Naive B cell (primary cell): ENCODE measurements at places on chromosomes 11 and 22. TPM values are rescaled to one million over a fixed set of nuclear protein-coding genes. Genes with fewer than 3 reads are reported as not detected.
A peak's percentile ranks its signal among the peaks of the same experiment; 100 is the strongest.

DNA sequence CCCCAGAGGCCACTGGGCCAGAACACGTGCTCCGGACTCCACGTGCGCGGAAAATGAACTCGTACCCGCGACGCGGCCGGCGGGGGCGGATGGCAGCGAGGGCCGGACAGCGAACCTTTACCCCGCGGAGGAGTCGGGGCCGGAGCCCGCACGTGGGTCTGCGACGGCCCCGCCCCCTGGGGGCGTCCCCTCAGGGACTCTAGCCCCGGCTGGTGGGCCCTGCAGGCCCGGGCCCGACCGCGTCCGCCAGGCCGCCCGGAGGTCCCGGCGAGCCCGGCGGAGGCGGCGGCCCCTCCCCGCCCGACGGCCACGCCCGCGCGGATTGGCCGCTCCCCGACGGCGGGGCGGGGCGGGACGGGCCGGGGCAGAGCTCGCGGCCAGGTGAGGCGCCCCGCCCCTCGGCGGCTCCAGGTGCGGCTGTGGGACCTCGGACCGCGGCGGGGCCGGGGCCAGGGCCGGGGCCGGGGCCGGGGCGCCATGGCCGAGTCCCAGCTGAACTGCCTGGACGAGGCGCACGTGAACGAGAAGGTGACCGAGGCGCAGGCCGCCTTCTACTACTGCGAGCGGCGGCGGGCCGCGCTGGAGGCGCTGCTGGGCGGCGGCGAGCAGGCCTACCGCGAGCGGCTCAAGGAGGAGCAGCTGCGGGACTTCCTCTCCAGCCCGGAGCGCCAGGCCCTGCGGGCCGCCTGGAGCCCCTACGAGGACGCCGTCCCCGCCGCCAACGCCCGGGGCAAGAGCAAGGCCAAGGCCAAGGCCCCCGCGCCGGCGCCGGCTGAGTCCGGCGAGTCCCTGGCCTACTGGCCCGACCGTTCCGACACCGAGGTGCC is at the start of gene FAM83F:
Gene FAM83F (plus strand): TSS at position 389 of the 827 bp plus-strand sequence. CDS start 89 bp downstream, at position 478.
- peak; percentile 45 for DNase-seq

DNA sequence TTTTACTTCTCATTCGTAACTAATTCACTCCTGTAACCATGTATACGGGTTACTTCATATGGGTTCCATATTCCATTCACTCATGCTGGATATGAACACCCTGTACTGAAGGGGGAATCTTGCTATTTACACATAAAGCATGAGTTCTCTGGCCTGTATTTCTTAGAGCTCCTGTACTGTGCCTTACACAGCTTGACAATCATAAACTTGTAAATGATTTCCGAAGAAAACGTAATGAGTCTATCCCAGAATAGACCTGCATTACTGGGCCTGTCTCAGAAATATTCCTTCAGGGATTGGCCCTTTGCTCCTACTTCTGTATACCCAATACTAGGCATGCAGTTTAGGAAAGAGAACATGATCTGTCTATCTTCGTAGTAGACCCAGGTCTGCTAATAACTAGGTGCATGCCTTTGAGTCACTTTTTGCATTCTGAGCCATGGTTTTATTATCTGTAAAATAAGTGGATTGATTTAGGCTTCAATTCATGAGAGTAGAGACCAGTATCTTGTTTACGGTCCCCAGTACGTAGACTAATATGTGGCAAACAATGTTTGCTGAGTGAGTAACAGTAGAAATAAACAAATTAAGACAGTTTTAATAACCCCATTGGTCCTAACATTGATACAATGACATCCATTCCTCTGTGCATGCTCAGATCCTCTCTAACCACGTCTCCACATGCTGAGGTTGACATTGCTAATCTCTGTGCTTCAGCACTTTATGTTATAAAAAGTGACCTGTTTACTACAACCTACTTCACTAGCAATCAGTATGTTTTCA is 1.2 kb downstream of the CCDC34 start:
- DNase-seq: no peak

- DNase-seq: no peak
Measured at GRCh38 chr11:125179895-125180294, 15.3 kb downstream of the PKNOX2 start.

DNA sequence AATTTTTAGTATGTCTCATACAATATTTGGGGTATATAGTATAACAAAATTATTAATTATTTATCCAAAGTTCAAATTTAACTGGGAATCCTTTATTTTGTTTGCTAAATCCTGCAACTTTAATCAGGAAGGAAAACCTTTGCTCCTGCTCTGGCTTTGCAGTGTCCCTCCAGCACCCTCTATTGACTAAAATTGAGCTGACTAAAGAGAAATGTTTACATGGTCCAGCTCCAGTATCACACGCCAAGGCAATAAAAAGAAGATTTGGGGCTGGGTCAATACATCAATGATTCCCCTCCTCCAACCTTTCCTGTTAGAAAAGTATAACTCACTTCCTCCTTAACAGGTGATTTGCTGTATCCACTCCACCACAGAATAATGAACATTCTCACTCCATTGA is 153.0 kb upstream of the LRRC4C start:
- no peak for DNase-seq

GRCh38 chr11:105858841-105859240 is 163.2 kb downstream of the MSANTD4 start:
- DNase-seq: no peak

GRCh38 chr11:117734601-117735024 is 62.4 kb downstream of the DSCAML1 start:
- no peak for DNase-seq

DNA sequence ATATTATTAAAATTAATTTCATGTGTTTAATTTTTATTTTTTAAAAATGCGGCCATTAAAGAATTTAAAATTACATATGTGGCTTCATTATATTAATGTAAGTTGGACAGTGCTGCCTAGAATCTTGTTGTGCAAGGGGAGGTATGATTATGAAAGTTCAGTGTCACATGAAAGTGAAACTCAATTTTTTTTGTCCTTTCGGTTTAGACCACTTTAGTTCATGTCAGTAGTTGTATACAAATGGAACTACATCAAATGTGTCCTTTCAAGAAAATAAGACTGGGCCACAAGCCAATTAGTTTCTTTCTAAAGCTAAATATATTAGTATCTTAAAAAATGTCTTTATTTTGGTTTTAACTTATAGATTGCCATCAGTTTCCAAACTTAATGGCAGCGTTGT is 35.7 kb downstream of the TBCEL start:
- no peak for DNase-seq

DNA sequence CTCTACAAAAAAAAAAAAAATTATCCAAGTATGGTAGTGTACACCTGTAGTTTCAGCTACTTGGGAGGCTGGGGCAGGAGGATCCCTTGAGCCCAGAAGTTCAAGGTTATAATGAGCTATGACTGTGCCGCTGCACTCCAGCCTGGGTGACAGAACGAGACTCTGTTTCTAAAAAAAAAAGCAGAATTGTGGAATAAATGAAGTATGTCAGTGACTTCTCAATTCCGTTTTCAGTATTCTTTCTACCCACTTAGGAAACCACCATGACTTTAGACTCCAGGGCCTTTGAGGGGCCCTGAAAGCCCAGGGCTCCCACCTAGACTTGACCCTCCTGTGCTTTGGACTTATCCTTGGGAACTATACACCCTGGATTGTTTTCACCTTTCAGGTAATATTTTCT is 6.5 kb upstream of the NUP160 start:
- peak; percentile 73 for DNase-seq

DNA sequence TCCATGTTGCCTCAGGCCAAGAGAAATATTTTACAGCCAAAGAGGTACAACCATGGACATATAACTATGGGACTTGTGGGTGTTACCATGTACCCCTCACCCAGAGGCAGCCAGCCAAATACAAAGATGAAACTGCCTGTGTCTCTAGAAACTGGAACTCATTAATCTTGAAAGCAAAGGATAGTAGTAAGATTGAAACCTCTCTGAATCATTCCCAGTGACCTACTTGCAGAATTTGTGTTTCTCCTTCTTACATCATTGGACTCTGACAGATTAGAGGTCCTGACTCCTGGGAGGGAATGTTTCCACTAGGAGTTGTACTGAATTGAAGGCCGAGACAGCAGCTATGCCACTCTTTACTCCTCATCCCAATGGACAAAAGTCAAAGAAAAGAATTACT is 257.4 kb upstream of the UBASH3B start:
- DNase-seq: no peak

- DNase-seq: no peak
Measured at GRCh38 chr22:21633481-21633880, 921 bp downstream of the CCDC116 start.

GRCh38 chr11:34351687-34352469 is 5.9 kb downstream of the ABTB2 start:
- DNase-seq: no peak

CLDN5 gene
- polyA plus RNA-seq: 1.4 TPM

CDC45 gene
- polyA plus RNA-seq: not detected

GRCh38 chr22:31790240-31790639 is 36.4 kb downstream of the DEPDC5 start:
- peak; percentile 23 for DNase-seq

OR2AT4 gene
- polyA plus RNA-seq: not detected

DNA sequence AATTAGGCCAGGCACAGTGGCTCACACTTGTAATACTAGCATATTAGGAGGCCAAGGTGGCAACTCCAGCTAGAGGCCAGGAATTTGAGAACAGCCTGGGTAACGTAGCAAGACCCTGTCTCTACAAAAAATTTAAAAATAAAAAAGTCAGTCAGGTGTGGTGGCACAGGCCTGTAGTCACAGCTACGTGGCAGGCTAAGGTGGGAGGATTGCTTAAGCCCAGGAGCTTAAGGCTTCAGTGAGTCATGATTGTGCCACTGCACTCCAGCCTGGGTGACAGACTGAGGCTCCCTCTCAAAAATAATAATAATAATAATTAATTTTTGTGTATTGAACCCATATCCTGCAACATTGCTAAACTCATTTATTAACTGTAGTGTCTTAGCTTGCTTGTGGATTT is 15.3 kb upstream of the TRIM29 start:
- DNase-seq: no peak

- DNase-seq: no peak
Measured at GRCh38 chr11:82967381-82967780, 65.8 kb downstream of the DDIAS start.

GRCh38 chr22:42368379-42369249 is 63.6 kb downstream of the NFAM1 start:
- DNase-seq: peak; percentile 29

- no peak for DNase-seq
Measured at GRCh38 chr11:126945319-126945718, 55.3 kb downstream of the KIRREL3 start.

LRRC74B gene
- polyA plus RNA-seq: not detected

DNA sequence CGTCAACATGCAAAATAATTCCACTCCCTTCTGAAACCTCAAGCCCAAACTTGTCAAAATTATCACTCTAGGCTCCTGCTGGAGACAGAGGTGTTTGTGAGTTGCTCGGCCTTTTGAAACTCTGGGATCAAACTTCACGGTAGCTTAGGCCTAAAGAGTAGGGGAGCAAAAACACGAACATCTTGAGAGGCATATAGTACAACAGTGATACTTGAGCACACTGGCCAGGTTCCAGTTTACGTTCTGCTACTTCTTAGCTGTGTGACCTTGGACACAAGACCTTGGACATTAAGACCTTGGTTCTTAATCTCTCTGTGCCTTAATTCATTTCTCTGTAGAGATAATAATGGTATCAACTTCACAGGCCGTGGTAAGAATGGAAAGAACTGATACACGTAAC is 123.5 kb upstream of the LMO1 start:
- no peak for DNase-seq

SCGB1C1 gene
- not detected for polyA plus RNA-seq
